ENCODE measurements at places on chromosomes 16 and 17. TPM values are rescaled to one million over a fixed set of nuclear protein-coding genes. Genes with fewer than 3 reads are reported as not detected.

The CD7 gene
- 233 TPM for polyA plus RNA-seq

The TMEM238L gene
- polyA plus RNA-seq = 0.65 TPM

The IRF8 gene
- 5.8 TPM for polyA plus RNA-seq

The ZDHHC7 gene
- polyA plus RNA-seq = 28.8 TPM

The PAM16 gene
- polyA plus RNA-seq = 33.6 TPM

The ZMYND15 gene
- 0.10 TPM for polyA plus RNA-seq

The KCNJ12 gene
- polyA plus RNA-seq = 0.18 TPM

The RNF43 gene
- polyA plus RNA-seq = 0.75 TPM
